ENCODE measurements at places on chromosomes 3 and 15.

GRCh38 chr3:101779822-101780381, 891 bp downstream of the NXPE3 start:
- DNase-seq = no peak

DNA sequence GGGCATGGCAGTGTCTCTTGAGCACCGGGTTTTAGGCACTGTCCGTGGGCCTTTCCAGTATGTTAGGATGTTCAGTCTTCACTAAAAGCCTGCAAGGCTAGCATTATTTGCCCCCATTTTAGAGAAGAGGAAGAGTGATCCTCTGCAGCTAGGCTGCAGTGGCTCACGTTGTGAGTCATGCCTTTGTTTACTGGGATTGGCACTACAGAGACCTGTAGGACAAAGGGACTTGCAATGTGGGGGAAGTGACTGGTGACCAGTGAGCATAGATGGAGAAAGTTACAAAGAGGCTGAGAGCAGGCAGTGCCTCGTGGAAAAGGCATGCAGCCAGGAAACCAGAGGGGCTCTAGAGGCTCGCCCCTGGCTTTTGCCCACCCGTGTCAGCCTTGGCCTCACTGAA, 26.8 kb upstream of the CPNE9 start:
- DNase-seq = peak; percentile 62

DNA sequence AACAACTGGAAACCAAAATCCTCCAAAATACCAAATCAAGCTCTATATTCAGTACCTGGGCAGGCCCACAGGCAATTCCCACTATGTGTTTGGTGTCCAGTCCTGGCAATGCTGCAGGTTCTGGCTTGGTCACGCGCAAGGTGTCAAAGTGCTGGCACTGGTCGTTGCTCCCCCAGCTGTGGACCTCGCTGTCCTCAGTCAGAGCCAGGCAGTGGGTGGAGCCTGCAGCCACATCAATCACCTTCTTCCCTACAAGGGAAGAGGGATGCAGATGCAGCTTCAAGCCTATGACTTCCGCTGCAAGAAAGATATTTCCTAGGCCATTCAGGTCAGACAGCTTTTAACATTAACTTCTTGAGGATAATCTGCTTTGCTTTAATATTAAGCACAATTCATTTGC, 61.3 kb downstream of the HERC2 start:
- no peak for DNase-seq

DNA sequence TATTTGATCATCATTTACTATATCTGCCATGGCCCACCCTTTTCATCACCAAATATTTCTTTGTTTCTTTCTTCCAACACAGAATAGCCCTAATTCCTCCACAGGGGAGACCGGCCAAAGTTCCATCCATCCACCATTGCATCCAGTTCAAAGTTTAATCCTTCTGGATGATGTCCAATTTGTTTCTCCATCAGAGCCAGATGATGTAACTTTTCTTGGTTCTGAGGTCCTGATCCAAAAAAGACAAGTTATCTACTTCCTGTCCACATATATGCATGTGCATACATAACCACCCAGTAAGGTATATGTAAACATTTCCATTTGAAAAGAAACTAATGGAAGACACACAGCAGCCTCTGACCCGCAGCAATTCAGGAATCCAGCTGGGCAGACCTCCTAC, 237.3 kb downstream of the SHOX2 start:
- no peak for DNase-seq
